ENCODE measurements at places on chromosomes 4 and X.

- DNase-seq = no peak
Observed at GRCh38 chr4:189001283-189001970, 862.2 kb downstream of the TRIML1 start.

DNA sequence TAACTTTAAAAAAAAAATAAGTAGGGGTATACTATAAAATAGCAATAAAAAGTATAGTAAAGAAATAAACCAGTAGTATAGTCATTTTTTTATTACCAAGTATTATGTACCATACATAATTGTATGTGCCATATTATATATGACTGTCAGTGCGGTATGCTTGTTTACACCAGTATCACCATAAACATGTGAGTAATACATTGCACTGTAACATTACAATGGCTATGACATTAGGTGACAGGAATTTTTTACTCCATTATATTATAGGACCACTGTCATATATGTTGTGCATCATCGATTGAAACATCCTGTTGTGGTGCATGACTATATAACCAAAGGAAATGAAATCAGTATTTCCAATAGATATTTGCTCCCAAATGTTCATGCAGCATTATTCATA lies 176.9 kb upstream of the ARHGAP24 start:
- DNase-seq = no peak

DNA sequence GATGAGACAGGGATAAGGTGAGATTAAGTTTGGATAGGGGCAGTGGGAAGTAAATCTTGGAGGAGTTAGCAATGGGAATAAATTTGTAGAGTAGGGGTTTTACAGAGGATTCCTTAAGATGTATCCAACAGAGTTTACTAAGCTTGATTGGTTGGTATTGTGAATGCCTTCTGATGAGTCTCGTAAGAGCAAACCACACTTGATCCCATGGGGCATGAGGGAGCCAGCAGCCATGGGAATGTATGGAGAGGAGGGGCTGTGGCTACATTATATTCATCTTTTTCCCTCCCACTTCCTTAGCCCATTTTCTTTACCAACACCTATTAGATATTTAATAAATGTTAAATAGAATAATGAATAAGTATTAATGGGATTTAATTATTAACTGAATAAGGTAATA lies 126.6 kb upstream of the NDST3 start:
- DNase-seq = no peak

- no peak for DNase-seq
Observed at GRCh38 chrX:70552130-70552704, 107.6 kb downstream of the DLG3 start.

GRCh38 chr4:40261231-40262076 lies 64.6 kb downstream of the RHOH start:
- no peak for DNase-seq
